Stimulated activated CD4-positive, alpha-beta T cell treated with anti-CD3 and anti-CD28 coated beads, Interleukin-15, amount 100 ng/mL, for 48 hours (primary cell): ENCODE measurements at places on chromosomes 7 and 10.

DNA sequence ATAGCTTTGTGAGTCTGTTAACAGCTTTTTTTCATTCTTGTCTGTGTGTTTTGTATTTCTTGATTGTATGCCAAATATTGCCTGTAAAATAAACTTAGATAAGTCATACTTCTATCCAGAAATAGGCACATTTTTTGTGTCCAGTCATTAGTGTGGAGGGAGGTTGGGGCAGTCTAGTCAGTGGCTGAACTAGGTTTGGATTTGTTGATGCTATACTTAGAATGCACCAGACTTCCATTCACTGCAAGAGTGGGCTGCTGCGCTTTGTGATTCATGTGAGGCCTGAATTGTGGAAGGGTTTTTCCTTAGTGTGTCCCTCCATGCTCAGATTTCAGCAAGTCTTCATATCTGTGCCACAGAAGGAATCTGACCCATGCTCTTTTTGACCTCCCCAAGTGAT lies 50.0 kb downstream of the TRUB1 start:
- no peak for DNase-seq

DNA sequence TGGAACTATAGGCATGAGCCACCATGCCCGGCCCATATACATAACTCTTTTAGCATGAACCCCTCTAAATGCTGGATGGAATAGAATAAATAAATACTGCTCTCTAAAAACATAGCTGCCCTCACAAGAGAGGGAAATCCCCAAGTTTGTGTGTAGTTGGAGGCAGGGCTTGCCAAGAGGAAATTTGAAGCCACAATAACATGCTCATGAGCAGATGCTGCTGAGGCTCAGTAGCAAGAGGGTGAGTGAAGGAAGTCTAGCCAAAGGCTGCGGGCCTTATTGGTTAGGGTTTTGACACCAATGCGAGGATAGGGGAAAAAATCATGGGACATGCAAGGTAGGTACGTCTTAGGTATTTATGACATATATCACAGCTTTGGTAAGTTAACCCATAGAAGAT lies 17.3 kb downstream of the TPK1 start:
- peak; percentile 11 for DNase-seq

DNA sequence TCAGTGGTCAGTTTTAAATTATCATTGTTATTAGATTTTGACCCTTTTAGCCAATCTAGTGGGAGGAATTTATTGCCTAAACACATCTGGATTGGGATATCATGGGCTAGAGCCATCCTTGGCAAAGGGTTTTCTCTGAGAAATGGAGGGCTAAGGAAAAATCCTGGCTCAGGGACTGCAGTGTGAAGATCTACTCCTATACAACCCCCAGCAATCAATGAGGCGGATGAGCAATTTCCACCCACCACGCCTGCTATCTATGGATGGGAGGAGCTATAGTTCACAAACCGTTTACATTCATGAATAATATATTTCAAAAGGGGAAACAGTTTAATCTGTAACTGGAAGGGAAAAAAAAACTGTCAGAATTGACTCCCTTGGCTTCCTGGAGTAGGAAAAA lies 2.7 kb downstream of the CAV1 start:
- DNase-seq: no peak

GRCh38 chr10:27258838-27259812 lies 18.5 kb upstream of the ACBD5 start:
- DNase-seq: no peak

- DNase-seq: no peak
Measured at GRCh38 chr7:149673006-149673405, 100.4 kb downstream of the ZNF467 start.

DNA sequence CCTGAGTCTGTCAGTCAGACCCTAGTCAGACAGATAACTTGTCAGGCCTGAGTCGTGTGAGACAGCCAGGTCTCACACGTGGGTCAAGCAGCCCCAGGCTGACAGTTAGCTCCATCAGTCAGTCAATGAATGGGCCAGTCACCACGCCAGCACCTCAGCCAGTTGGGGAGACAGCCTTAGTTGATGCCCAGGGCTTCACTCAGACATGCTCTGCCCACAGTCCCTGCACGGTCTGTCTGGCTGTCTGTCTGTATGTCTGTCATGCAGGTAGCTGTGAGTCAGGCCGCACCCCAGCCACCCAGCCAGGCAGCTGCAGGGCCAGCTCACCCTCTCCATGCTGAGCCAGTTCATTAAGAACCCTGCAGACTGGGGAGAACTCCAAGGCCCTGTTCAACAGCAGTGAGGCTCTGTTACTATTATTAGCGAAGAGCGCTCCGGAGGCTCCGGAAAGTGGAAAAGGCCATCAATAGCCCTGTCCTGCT lies 141.1 kb upstream of the PCBD1 start:
- DNase-seq: no peak

DNA sequence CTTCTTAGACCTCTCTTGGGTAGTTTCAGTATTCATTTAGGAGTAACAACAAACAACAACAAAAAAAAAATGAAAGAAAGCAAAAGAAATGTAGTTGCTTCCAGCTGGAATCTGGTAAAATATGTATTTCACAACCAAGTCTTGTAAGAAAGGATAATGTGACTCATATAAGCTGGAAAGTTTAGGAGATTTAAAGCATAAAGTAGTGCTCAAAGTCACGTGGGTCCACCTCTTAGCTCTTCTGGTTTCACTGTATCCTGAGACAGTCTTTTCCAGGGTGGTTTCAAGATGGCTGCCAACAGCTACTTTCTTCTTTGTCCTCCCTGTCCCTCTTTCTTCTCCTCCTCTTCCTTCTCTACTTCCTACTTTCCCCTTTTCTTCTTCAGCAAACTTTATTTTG lies 69.5 kb upstream of the CDK13 start:
- DNase-seq: no peak

- no peak for DNase-seq
Measured at GRCh38 chr7:84251277-84251781, 56.7 kb upstream of the SEMA3A start.

- no peak for DNase-seq
Measured at GRCh38 chr10:127115100-127115499, 81.3 kb downstream of the INSYN2A start.
